ENCODE measurements at places on chromosomes 3 and 15.
A peak's percentile ranks its signal among the peaks of the same experiment; 100 is the strongest.

- no peak for DNase-seq
Measured at GRCh38 chr3:50410185-50410584, 50.9 kb upstream of the TMEM115 start.

DNA sequence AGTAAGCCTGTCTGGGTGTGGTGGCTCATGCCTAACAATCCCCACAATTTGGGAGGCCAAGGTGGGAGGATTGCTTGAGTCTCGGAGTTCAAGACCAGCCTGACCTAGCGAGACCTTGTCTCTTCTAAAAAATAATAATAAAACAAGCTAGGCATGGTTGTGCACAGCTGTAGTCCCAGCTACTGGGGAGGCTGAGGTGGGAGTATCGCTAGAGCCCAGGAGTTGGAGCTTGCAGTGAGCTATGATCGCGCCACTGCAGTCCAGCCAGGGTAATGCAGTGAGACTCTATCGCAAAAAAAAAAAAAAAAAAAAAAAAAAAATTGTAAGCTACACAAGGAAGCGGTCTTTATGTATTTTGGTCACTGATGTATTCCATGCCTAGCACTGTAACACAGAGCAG is 242.4 kb upstream of the WNT5A start:
- DNase-seq, result no peak

DNA sequence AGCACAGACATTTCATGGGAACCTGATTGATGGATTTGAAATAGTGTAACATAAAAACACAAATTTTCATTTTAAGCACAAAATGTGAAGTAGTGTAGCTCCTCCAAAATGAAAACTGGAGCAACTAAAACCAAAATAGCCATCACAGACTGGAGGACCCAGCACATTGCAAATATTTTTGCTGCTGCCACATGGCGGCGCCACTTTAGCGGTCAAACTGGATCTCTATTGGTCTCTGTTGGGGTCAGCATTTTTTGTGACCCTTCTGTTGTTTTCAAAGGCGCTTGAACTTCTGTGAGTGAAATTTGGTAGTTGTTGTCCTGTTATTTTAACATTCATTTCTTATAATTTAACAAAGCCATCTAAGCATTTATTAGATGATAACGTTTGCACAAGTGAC is 259.9 kb downstream of the IL20RB start:
- DNase-seq, result no peak

DNA sequence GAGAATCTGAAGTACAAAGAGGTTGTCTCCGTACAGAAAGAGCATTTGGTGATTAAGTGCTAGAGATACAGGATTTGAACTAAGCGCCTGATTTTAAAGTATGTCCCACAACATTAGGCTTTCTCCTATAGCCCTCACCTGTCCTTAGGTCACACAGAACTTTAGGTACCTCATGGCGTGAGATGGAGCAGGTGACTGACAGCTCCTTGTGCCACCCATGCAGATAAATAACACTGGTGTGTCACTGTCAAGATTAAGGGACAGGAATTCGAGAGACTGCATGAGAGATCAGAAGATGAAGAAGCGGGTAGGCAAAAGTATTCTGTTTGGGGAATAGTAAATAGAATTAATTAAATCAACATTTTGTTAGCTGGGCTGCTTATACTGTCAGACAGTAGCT is 1.1 kb downstream of the BLM start:
- DNase-seq, result no peak

DNA sequence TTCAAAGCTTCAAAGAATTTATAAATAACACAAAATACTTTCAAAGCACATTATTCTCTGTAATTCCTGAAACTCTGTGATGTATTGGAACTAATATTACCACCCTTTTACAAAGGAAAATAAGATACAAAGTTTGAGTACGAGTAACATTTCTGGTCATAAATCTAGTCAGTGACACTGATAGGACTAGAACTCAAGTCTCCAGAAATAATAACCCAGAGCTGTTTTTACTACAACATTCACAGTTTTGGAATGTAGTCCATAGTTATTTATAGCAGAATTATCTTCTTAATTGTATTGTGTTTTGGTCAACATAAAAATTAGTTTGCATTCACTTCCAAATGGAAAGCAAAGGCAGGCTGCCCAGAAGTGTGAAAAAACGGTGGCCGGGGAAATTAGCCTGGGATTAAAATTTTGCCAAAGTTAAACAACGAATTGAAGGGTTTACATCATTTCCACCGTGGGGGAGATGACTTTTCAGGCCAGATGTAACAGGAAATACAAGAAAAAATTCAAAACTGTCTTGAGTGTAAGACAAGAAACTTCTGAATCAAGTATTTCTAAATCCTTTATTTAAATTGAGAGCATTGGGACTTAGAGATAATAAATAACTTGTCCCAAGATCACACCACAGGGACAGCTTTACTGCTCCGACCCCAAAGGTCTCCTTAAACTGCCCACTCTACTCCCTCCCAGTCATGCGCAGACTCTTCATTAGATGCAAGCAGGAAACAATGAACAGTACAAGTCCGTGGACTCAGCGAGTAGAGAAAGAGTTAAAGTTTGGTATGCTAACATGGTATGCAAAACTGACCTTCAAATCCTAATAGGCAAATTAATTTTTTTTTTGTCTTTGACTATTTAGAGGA is 74.3 kb upstream of the VGLL4 start:
- peak; percentile 80 for DNase-seq

GRCh38 chr15:84731774-84732173 is 15.8 kb upstream of the SEC11A start:
- DNase-seq, result peak; percentile 82

DNA sequence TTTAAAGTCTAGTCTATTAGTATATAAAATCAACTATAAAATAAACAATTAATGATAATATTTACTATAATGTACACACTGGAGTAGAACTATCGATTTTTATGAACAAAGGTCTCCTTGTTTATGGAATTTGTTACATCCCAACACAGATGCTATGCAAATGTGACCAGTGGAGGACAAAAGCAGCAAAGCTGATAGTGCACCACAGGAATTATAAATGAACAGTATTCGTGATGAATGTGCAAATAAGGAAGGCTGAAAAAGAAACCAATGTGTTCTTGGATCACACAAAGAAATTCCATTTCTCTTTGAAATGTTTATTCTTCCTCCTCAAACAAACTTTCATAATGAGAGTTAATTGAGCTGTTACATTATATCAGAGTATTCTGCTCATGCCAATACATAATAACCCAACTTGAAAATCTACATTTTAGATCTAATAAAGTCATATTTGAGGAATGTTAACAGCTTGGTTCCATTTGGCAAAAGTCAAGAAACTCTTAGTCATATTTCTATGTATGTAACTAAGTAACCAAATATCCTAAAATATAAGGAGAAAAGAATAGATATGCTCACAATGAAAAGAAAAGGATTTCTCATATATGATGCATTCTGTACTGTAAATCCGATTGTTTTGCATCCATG is 79.3 kb downstream of the NEK10 start:
- DNase-seq, result peak; percentile 59

DNA sequence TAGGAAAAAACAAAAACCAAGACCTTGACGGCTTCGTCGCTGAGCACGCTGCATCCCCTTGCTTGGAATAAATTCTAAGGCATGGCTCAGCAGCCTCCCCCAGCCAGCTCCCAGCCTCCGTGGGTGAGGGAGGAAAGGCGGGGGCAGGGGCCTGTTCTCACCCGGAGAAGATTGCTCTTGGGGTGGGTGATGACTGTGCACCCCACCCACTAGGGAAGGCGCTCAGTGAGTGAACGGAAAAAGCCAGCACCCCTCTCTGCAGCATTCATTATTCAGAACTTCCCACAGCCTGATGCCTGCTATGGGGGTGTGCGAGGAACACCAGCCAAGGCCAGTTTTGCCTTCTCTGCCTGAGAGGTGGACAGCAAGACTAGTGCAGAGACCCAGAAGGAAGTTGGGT is 19.3 kb upstream of the NTRK3 start:
- DNase-seq, result no peak

GRCh38 chr3:101383156-101383575 is 62.8 kb upstream of the IMPG2 start:
- peak; percentile 30 for DNase-seq

GRCh38 chr15:68614286-68615035 is 35.7 kb downstream of the CORO2B start:
- no peak for DNase-seq

DNA sequence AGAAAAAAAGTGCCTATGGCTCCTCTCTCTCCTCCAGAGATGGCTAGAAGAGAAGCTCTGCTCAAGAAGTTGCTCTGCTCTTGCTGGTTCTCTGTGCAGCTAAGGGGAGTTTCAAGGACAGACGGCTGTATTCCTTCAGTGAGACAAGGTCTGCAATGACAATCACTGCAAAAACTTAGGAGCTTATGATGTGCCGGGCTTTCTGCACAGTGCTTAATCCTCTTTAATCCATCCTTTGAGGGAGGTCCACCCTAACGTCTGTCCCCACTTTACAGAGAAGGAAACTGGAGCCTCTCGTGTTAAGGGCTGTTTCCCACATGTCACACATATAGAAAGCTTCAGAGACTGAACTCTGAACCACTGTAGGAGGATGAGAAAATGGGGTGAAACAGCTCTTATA is 260.6 kb downstream of the MEX3B start:
- DNase-seq, result no peak

- DNase-seq, result no peak
Measured at GRCh38 chr3:7920211-7920610, 581.4 kb upstream of the LMCD1 start.

DNA sequence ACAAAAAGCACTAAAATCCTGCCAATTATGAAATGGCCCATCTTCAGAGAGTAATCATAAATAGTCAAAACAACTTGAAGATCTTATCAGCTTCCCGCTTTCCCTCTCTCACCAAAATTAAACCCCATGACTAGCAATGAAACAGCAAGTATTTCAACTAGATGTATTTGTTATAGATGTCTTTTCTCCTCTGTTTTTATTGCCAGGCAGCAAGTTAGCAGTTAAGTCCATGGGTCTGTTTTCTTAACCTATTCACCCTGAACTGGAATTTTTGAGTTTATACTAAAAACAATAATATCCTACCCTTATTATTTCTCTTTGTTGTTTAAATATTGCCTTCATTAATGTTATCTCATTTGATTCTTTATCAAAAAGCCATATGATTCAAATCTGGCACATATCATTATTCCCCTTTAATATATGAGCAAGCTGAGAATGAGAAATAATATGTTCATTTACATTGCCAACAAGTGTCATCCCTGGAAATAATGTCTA is 23.3 kb downstream of the AQP9 start:
- DNase-seq, result no peak

- DNase-seq, result peak; percentile 97
Measured at GRCh38 chr3:120438665-120439370, 12.0 kb downstream of the FSTL1 start.

DNA sequence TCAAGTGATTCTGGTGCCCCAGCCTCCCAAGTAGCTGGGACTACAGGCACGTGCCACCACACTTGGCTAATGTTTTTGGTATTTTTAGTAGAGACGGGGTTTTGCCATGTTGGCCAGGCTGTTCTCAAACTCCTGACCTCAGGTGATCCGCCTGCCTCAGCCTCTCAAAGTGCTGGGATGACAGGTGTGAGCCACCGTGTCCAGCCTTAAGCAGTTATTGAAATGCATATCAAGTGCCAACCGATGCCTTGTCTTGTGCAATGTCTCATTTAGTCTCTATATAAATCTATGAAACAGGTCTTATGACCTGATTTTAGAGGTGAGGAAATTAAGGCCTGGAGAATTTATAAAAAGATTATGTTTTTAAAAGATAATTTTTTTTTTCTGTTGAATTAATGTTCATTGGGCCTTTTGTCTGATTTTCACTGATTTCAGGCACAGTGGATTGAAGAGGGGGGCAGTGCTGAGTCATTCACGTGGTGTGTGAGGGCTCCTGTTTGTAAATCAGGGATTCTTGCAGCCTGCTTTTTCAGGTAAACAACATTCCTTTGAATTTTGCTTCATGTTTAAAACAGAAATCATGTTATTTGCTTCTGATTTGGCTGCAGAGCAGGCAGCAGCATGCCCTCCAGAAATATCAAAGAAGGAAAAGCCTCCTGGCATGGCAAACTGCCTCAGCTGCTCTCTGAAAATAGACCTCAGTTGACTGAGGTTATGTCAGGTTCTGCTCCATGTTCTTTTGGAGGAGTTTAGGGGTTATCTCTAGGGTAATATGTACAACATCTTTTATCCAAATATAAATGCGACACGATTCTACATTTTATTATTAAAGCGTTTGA is 407.0 kb upstream of the RGMA start:
- no peak for DNase-seq

DNA sequence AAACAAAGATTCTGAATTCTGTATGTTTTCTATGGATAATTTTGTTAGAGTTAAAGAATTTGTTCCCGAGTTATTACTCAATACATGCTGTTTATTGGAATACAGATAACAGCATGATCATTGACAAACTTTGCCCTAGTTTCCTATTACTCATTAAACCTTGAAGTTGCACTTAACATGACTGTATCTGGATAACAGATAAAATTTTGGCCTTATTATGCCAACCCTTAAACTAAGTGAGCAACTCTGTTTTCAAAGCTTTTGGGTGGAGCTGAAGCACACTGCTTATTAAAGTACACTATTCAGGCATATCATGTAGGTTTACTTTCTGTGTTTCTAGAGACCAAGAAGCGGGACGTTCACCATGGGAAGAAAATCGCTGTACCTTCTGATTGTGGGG is at the start of gene AADAC:
AADAC (plus strand) TSS at position 318 of the 400 bp plus-strand sequence; CDS start at position 365, 47 bp downstream.
- no peak for DNase-seq

- DNase-seq, result no peak
Measured at GRCh38 chr3:101050866-101051265, 57.6 kb upstream of the ABI3BP start.

- no peak for DNase-seq
Measured at GRCh38 chr3:8563597-8563996, 62.0 kb downstream of the LMCD1 start.

DNA sequence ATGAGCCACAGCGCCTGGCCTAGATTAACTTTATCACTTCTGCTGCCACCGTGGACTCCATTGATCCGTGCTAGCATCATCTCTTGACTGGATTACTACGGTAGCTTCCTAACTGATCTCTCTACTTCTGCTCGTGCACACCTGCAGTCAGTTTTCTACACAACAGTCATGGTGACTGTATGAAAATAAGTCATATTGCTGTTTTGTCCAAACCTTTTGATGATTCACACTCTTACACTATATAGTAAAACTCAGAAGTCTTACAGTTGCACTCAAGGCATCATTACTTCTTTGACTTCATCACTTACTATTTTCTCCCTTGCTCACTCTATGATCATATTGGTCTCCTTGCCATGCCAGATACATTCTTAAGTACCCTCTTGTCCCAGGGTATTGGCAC is 10.1 kb downstream of the PDCD6IP start:
- DNase-seq, result no peak
